Activated CD8-positive, alpha-beta memory T cell treated with anti-CD3 and anti-CD28 coated beads for 4 hours (primary cell): ENCODE measurements at places on chromosomes 2 and 18.

DNA sequence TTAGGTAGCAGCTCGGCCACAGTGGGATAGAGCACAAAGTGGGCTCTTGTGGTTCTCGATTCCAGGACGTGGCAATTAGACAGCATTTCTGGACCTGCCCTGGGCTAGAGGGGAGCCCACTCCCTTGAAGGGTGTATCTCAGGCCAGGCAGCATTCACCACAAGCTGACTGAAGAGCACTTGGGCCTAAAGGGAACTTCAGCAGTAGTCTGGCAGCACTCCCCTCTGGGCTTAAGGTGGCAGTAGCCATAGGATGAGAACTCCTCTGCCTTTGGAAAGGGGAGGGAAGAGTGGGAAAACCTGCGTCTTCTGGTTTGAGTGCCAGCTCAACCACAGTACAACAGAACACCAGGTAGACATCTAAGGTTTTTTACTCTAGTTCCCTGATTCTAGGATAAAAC lies 28.1 kb upstream of the EML6 start:
- no peak for DNase-seq

- no peak for DNase-seq
Measured at GRCh38 chr2:71613953-71614925, 160.9 kb downstream of the DYSF start.

GRCh38 chr2:15069149-15069548 lies 436.6 kb downstream of the LRATD1 start:
- DNase-seq, result no peak

GRCh38 chr18:76973520-76974266 lies 151.3 kb downstream of the ZNF236 start:
- no peak for DNase-seq

GRCh38 chr2:37618326-37618725 lies 53.1 kb downstream of the CDC42EP3 start:
- DNase-seq, result no peak

GRCh38 chr2:165147186-165148045 lies 56.4 kb downstream of the SCN3A start:
- no peak for DNase-seq

DNA sequence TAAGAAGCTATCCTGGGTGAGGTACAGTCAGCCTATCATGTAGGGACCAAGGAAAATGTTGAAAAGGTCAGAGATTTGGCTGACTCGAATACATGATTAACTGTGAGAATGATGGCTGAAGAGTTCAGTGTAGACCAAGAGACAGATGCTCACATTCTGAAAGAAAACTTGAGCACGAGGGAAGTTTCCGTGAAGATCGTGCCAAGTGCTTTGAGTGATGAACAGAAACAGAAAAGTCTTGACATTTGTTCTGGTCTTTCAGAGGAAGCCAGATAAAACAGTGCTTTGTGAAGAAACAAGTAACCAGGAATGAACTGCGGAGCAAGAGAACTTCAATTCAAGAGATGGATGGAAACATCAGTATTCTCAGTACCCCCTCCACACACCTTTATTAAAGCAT lies 500.3 kb upstream of the SMIM21 start:
- DNase-seq, result no peak

GRCh38 chr2:127401757-127402695 lies 14.3 kb upstream of the MAP3K2 start:
- no peak for DNase-seq

DNA sequence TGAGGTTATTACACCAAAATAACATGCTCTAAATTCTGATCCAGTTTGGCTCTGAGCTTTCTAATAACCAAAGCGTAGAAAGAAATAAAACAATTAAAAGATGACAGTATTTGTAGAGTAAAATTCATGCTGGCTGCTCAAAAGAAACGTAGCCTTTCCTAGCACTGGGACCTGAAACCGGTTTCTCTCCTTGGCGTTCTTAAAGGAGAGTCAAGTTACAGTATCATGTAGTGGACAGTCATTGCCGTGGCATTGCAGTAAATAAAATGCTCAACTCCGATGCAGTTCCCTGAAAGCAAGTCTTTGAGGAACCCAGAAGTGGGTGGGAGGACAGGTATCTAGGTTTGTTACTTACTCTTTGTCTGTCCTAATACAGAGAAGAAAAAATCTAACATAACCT lies 52.7 kb upstream of the ITM2C start:
- DNase-seq, result no peak

DNA sequence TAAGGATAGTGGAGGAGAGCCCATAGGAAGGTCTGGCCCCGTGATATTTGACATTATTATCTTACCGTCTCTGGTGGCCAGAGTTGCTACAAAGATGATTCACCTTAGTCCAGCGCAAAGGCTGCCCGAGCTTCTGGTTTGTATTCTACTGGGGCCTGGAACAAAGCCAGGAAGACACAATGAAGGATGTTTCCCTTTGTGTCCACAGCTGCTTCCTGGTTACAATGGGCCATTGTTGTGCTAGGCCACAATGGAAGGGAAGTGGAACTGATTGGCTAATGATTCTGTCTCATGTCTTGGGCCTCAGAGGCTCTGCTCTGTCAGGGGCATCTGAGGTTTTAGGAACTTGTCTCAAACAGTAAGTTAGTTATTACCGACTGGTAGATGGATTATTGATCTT lies 132.2 kb downstream of the TDRD15 start:
- no peak for DNase-seq

- DNase-seq, result no peak
Measured at GRCh38 chr2:46923041-46923528, 7.5 kb upstream of the MCFD2 start.

- no peak for DNase-seq
Measured at GRCh38 chr2:109722026-109722425, 72.1 kb upstream of the RGPD5 start.

DNA sequence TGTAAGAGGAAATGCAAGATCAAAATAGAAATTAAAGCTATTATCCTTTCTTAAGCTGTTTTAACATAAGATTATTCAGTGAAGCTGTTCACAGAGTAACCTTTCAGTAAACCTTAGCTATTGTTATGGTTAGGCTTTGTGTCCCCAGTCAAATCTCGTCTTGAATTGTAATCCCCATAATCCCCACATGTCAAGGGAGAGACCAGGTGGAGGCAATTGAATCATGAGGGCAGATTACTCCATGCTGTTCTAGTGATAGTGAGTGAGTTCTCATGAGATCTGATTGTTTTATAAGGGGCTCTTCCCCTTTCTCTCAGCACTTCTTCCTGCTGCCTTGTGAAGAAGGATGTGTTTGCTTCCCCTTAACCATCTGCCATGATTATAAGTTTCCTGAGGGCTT lies 424.4 kb downstream of the DSEL start:
- DNase-seq, result no peak

DNA sequence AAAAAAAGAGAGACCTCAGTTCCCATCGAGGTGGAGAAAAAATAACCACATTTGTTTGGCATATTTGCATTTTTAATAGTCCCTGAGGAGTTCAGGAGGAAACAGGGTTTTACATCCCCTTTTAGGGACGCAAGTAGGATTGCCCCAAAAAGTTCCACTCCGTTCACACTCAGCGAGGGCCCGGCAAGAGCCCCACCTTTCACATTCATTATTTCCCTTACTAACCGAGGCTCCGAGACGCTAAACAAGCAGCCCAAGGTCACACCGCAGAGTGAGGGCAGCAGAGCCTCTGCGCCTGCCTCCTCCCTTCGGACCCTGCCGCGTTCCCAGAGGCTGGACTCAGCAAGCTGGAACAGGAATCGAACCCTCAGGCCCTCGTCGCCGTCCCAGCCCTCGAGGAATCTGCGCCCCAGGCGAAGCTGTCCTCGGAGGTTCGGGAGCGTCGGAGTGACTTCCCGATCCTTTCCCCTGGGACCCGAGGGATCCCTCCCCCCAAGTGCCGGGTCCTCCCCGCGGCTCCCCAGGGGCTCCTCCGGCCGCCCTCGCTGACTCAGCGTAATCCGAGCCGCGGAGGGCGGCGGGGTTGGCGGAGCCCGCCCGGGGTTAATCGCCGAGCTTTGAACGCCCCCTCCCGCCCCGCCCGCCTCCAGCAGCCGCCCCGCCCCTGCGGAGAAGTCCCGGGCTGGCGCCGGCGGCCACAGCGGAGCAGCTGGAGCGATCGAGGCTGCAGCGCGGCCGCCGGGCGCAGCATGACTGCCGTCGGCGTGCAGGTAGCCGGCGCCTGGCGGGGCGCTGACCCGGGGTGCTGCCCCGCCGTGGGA lies at the start of gene TMEM37:
TMEM37 (plus strand) TSS at position 700 of the 821 bp plus-strand sequence; CDS start at position 750, 50 bp downstream.
- no peak for DNase-seq

DNA sequence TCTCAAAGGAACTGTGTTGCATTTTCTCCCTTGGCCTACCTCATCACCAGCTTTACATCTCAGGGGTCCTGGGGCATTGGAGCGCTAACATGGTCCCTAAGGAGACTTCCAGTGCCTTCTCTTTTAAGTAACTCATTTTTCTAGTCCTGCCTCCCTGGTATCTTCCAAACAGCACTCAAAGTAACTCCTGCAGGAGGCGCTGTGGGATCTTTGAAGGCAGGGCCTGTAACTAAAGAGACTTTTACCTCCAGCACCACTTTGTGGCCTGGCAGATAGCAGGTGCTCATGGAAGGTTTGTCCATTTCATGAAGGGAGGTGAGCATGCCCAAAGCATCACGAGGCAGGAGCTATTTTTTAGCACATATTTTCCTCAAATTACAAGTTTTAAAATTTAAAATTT lies 411.0 kb upstream of the GYPC start:
- DNase-seq, result no peak
